Epithelial cell of umbilical artery (primary cell): ENCODE measurements at places on chromosomes 1 and 21. TPM values are rescaled to one million over a fixed set of nuclear protein-coding genes. Genes with fewer than 3 reads are reported as not detected.

Gene LRRC52
- total RNA-seq = not detected in 2 replicates

Gene KCNK1
- 5.2 and 7.5 TPM in 2 replicates for total RNA-seq

Gene NUAK2
- 0.32 and 0.76 TPM in 2 replicates for total RNA-seq

Gene ANXA9
- total RNA-seq = not detected in 2 replicates

Gene FAM151A
- not detected in 2 replicates for total RNA-seq

Gene LRRC71
- 0.32 TPM in 1 of 2 replicates, not detected in the other for total RNA-seq

Gene IL12RB2
- not detected in 2 replicates for total RNA-seq

Gene OR10J1
- total RNA-seq = not detected in 2 replicates

Gene CRABP2
- total RNA-seq = 1.1 and 1.3 TPM in 2 replicates

Gene TMEM51
- total RNA-seq = 6.5 and 10.9 TPM in 2 replicates

Gene LAMB3
- total RNA-seq = 3.6 and 3.8 TPM in 2 replicates

Gene CASQ1
- not detected in 2 replicates for total RNA-seq

Gene LAX1
- total RNA-seq = under 0.01 TPM in 2 replicates

Gene PCNX2
- total RNA-seq = 7.8 and 13.1 TPM in 2 replicates

Gene FOXD2
- under 0.01 TPM in 1 of 2 replicates, not detected in the other for total RNA-seq

Gene TCP10L
- not detected in 2 replicates for total RNA-seq

Gene BRINP3
- total RNA-seq = not detected in 2 replicates
